DMS53 (cell line): ENCODE measurements at places on chromosomes 6 and 20.
A peak's percentile ranks its signal among the peaks of the same experiment; 100 is the strongest.

DNA sequence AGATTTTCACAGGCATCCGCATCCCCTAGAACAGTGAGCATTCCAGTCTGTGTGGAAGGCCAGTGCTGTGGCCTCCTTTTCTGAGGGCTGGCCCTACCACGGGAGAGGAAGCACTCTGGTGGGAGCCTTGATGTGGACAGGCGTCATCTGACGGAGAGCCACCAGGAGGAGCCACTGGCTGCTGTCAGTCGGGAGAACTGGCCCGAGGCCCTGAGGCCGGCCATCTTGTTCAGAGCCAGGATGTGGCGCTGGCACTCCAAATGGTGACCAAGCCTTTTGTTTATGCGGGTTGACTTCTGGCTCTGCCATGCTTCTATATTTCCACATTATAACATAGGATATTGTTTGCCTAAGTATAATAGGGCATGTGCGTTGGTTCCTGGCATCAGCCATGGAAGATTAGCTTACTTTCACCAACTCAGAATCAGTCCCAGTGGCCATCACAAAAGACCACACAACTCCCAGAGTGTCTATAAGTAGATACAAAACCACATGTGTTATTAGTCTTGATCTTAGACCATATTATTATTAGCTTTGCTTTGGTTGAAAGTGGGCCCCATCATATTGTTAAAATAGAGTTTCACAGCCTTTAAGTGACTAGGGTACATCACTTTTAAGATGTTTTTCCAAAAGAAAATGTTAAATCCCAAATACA lies 273.9 kb upstream of the TAB2 start:
- peak; percentile 68 for DNase-seq

- DNase-seq: no peak
These were observed 203.1 kb downstream of the TSHZ2 start for GRCh38 chr20:53175135-53175780.

DNA sequence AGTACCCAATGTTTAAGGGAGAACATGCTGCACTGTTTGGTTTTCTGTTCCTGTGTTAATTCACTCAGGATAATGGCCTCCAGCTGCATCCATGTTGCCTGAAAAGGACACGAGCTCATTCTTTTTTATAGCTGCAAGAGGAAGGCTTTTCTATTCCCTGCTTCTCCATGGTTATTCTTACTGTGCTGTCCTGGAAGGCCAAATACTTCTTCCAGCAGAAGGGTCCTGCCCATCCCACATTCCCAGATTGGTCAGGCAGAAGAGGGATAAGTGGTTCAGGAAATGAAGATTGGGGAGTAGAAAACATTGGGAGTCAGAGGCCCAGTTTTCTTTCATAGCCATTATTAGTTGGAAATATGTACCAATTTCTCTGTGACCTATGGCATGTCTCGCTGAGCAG lies 122.4 kb downstream of the TCP11 start:
- DNase-seq: no peak

DNA sequence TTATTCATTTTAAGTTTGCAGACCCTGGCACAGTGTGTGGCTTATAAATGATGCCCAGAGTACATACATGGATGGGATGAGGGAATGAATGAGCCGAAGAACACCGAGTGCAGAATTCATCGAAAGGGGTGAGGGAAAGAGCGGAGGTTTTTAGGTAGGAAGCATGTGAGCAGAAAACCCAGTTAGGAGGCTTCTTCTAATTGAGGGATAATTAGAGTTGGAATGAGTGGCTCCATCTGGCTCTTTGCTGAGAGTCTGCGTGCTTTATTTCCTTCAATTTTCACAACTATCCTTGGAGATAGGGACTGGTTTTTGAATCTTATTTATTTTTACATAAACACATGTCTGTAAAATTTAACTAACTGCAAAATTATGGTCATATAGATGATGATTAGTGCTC lies 150.7 kb downstream of the DOK5 start:
- DNase-seq: no peak

GRCh38 chr6:124441450-124441849 lies 520.8 kb upstream of the RNF217 start:
- DNase-seq: peak; percentile 10

DNA sequence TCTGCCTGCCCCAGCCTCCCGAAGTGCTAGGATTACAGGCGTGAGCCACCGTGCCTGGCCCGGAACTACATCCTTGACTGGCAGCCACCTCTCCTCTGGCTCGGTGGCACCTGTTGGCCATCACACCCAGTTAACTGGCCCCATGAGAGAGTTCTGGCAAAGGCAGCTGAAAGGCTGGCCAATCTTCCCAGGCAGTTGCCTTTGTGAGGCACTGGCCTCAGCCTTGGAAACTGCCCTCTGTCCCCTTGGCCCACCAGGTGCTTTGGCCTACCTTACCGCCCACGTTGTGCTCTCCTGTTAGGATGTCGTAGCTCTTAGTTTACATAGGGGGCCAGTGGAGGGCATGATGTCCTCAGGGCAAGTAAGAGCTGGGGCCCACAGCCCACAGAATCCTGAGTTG lies 9.6 kb upstream of the MANBAL start:
- no peak for DNase-seq

DNA sequence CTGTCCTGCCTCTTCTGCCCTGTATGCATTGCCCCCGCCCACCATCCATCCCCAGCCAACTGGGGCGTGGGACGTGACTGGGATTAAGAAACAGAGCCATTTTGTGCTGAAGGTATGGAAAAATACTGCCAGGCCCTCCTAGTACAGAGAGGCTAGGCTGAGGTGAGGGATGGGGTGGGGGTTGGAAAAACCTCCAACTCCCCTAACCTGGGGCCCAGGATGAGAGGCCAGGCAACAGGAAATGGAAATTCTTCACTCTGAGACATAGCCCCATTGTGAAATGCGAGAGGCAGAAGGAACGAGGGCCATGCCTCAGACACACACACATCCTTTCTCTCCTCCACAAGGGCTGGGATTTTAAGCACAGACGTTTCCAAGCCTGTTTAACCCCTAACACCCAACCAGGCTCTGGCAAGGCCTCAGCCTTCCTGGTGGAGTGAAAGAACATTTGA lies 19.9 kb downstream of the KCNK5 start:
- DNase-seq: no peak

GRCh38 chr6:167892835-167893815 lies 66.4 kb downstream of the AFDN start:
- DNase-seq: peak; percentile 3

DNA sequence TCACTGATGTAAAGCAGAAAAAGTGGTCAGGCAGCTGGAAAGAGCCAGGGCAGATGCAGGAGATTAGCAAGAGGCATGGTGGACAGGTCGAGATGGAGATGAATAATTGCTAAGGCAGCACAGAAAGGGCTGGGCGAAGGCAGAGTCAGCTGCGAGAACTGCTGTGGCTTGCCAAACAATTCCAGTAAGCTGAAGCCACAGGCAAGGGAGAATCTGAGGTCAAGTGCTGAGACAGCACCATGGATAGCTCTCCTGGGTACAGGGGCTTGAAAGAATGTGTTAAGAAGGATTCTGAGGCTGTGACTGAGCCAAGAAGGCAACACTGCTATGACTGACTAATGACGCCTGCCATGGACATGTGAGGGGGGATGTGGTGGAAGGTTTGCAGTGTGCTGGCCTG lies 220.8 kb upstream of the FOXA2 start:
- no peak for DNase-seq

DNA sequence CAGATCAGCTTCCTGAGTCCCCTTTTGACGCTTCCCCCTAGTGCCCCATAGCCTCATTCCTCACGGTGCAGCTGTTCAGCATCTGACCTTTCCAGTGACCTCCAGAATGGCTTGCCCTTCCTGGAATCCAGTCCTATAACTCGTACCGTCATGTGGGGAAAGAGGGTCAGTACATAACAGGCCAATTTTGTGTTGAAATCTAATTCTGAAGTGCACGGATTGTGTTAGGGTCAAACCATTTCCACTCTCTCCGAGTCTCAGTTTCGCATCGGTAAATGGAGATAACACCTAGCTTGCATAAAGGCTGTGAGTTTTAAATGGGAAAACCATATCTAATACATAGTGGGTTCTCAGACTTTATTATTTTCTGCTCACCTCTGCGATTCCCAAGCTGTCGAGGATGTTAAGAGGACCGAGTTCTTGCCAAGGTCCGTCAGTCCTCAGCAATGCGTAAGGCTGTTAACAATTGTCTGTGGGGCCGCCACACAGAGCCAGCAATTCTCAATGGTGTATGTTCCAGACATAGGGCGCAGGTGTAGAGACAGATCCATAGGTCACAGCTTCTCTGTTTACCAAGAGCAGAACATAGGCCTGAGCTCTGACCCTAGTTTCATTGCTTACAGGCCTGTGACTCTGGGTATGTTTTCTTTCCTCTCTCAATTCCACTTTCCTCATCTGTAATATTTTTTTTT lies 45.5 kb upstream of the CCR6 start:
- DNase-seq: no peak

DNA sequence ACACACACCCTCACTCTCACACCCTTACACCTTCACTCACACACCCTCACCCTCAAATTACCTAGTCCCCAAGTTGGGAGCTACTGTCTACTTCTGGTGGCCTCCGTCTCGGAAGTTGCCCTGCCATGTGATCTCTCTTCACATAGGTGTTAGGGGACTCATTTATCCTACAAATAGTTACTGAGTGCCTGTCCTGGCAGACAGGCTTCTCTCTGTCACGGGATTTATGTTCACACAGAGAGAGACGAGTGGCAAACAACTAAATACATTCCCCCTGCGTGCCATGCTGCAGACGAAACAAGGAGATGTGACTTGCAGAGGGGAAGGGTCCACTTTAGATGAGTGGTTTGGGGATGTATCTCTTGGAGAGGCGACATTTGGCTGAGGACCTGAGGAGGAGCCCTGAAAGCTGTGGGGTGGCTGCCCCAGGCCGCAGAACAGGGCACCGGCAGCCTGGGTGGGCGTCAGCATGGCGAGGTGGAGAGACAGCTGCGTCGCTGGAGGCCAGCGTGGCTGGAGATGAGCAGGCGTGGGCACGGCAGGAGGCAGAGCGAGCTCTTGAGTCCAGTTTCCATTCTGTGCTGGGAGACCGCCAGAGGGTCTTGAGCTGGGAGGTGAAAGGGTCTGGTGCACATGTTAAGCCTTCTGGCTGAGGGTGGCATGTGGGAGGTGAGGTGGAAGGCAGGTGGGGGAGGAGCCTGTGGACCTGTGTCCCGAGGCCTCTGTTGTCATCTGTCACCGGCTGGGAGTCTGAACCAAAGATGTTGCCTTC lies 17.2 kb downstream of the DYNLT1 start:
- no peak for DNase-seq

GRCh38 chr6:41502566-41502916 lies 43.6 kb upstream of the FOXP4 start:
- no peak for DNase-seq

- no peak for DNase-seq
These were observed 1.3 kb downstream of the SCUBE3 start for GRCh38 chr6:35214869-35215664.

DNA sequence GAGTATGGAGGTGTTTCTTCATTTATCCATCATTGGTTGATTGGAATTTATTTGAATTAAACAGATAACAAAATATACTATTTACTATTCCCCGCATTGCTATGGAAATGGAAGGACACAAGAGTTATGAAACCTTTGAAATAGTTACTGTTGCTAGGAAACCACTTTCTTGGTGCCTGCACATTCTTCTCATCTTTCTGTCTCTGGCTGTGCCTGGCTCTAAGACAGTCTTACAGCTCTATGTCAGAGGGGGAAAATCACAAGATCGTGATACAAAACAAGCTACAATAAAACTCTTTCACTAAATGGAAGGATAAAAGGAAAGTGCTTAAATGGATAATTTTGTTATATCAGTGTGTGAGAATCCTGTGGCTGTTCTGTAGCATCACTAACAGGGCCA lies 453.0 kb downstream of the LMBRD1 start:
- no peak for DNase-seq

DNA sequence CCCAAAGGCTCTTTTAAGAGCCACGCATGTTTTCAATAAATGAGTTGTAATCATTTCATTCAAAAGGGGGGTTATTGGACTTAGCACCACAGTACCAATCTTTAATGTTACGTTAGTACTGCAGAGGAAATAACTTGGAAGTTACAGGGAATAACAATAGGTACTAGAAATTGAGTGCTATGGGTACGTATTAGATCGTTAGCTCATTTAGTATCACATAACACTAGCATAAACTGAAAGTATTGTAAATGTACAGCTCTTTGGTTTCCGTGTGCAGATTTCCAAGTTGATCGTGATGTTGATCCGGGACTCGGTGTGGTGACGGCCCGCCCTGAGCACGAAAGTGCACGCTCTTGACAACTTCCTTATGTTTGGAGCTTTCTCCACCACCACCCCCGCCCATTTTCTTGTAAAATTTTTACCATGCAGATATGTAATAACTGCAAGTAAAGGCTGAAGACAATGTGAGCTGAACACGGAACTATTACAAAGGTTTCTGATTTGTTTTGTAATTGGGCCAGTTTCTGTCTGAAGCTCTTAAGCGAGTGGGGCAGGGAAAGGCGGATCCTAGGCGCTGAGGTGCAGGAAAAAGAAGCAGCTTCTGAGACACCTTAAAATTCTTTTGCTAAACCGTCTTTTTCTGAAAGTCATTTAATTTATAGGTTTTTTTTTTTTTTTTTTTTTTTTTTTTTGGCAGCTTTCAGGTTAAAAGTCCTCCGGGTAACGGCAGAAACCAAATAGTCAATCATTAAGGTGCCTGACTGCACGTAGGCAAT lies 71.5 kb downstream of the HFE start:
- DNase-seq: peak; percentile 74

GRCh38 chr6:139129284-139129683 lies 5.6 kb upstream of the HECA start:
- DNase-seq: no peak

- no peak for DNase-seq
These were observed 511 bp downstream of the VARS1 start for GRCh38 chr6:31794866-31795615.

GRCh38 chr20:54097236-54097529 lies 26.8 kb upstream of the BCAS1 start:
- no peak for DNase-seq

DNA sequence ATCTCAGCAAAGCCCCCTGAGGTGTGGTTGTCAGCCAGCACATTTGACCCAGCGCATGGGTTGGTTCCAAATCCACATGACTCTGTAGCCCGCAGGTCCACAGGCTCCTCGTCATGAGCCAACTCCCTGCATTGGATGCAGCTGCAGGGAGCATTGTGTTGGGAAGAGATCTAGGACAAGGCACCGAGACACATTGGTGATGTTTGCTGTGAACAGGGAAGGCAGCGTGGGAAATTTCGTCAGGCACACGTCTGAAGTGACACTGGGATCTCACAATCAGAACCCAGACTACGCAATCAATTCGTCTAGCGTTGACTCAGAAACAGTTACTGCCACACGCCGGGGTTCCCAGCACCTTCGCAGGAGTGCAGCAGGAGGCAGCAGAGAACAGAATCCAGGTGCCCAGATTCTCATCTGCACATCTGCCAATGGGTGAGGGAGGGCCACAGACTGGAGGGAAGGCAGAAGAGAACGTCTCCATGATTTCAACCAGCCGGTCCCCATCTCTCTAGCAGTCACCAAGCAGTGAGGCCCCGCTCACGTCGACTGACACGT lies 177.0 kb downstream of the TTLL2 start:
- peak; percentile 81 for DNase-seq

GRCh38 chr6:95404777-95405176 lies 172.6 kb upstream of the MANEA start:
- DNase-seq: no peak

DNA sequence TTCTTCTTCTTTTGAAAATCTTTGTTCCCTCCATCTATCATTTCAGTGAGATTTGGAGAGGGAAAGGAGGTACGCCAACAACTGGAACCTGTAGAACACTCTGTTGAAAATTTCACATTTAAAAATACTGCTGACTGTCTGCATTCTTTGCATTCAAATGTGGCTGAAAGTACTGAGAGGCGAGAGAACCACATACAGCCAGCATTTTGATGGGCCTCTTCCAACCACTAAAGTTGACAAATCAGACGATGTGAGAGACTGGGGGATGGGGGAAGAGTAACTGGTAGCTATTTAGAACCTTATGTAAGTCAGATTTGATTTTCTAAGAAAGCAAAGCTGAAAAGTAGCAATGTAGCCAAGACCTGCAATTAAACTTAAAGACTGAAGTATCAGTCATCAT lies 77.5 kb downstream of the FKBP5 start:
- no peak for DNase-seq
